ENCODE measurements at places on chromosomes 4 and X. TPM values are rescaled to one million over a fixed set of nuclear protein-coding genes. Genes with fewer than 3 reads are reported as not detected.

FAM193A gene
- total RNA-seq: 45.8 TPM

ITM2A gene
- 0.93 TPM for total RNA-seq

GRPR gene
- total RNA-seq: 0.68 TPM

UGT2B11 gene
- not detected for total RNA-seq

NALF2 gene
- total RNA-seq: 5.7 TPM

TEX11 gene
- total RNA-seq: not detected

CPLX1 gene
- total RNA-seq: 2.5 TPM

DUX4 gene
- not detected for total RNA-seq

CTAG1B gene
- not detected for total RNA-seq

C4orf36 gene
- total RNA-seq: 3.2 TPM

UPF3B gene
- total RNA-seq: 22.5 TPM

DNA sequence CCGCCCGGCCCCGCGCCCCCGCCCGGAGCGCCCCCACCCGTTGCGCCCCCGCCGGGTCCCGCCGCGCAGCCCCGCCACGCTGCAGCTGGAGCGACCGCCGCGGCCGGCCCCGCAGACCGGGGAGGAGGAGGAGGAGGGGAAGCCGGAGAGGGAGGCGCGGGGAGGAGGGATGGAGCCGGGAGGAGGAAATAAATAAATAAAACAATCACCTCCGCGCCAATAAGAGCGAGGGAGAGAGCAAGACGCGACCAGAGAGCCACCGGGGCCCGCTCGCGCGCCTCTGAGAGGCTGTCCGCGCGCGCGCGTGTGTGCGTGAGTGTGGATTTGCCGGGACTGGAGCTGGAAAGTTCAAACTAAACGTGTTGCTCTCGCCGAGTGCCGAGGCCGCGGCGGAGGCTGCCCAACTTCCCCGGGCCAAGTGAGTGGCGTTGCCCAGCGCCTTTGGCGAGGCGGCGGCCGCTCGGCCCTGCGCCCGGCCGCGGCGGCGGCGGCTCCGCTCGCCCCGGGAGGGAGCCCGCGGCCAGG lies 2184.4 kb upstream of the TENM3 start:
- H3K4me1 ChIP-seq: peaks cover 26% of the 10 kb centered on the region
- H3K27ac ChIP-seq: no peak overlapping the region
- H3K4me3 ChIP-seq: peak overlapping the region; percentile 89
- H3K36me3 ChIP-seq: no peaks in the 10 kb centered on the region

- no peak for DNase-seq
- no peaks in the 10 kb centered on the region for H3K4me1 ChIP-seq
- H3K36me3 ChIP-seq: peaks cover 17% of the 10 kb centered on the region
Measured at GRCh38 chr4:102789317-102789717, 28.5 kb upstream of the MANBA start.

GRCh38 chrX:17697191-17697590 lies 40.1 kb upstream of the SCML1 start:
- no peak for DNase-seq
- no peak overlapping the region for H3K27ac ChIP-seq
- no peaks in the 10 kb centered on the region for H3K36me3 ChIP-seq
- no peaks in the 10 kb centered on the region for H3K27me3 ChIP-seq
- no peak overlapping the region for H3K4me3 ChIP-seq

GRCh38 chr4:92129408-92129994 lies 174.3 kb upstream of the GRID2 start:
- no peak overlapping the region for H3K27ac ChIP-seq
- DNase-seq: no peak
- no peaks in the 10 kb centered on the region for H3K27me3 ChIP-seq
- H3K4me3 ChIP-seq: no peak overlapping the region

DNA sequence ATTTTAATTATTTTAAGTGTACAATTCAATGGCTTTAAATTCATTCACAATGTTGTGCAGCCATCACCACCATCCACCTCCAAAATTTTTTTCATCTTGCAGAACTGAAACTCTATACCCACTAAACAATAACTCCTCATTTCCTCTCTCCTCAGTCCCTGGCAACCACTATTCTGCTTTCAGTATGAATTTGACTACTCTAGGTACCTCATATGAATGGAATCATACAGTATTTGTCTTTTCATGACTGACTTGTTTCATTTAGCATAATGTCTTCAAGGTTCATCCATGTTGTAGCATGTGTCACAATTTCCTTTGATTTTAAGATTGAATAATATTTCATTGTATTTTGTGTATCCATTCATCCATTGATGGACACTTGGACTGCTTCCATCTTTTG lies 46.9 kb downstream of the KIF4A start:
- no peaks in the 10 kb centered on the region for H3K27me3 ChIP-seq
- H3K4me1 ChIP-seq: no peaks in the 10 kb centered on the region
- no peak for DNase-seq
- no peak overlapping the region for H3K4me3 ChIP-seq
- H3K36me3 ChIP-seq: peaks cover 5% of the 10 kb centered on the region

DNA sequence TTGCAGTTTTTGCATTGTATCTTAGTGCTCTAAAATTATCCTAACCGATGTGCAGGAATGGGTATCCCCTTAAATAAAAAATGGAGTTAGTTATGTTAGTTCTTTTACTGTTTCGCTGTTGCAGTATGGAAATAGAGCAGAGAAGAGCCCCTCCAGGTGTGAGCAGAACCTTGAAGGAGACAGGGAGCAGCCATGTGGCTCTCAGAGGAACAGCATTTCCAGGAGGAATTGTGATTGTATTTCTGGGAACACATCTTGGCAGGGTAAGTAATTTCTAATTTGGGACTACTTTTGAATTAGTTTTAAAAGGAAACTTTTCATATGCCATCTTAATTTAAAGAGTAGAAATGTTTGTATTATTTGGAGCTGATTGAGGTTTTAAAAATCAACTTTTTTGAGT lies 5.3 kb upstream of the CCDC158 start:
- H3K4me3 ChIP-seq: no peak overlapping the region
- H3K27ac ChIP-seq: no peak overlapping the region
- peaks cover 18% of the 10 kb centered on the region for H3K4me1 ChIP-seq

DNA sequence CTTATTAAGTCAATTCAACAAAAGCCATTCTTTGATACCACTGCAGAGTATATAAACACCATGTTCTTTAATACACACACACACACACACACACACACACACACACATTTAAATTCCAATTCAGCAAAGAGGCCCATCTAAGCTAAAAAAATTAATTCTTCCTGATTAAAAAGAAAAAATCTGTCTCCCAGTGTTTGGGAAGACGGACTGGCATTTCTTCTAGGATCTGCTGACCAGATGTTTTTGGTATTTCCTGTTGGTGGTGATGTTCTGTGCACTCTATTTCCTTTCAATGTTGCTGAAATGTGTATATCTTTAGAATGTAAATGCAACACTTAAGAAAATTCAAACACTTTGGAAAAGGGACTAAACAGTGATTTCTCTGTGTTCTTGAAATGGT lies 243.8 kb downstream of the THOC2 start:
- H3K36me3 ChIP-seq: no peaks in the 10 kb centered on the region
- H3K27me3 ChIP-seq: no peaks in the 10 kb centered on the region
- no peak for DNase-seq
- no peaks in the 10 kb centered on the region for H3K4me1 ChIP-seq
- no peak overlapping the region for H3K27ac ChIP-seq

GRCh38 chr4:89468602-89469001 lies 161.0 kb upstream of the GPRIN3 start:
- H3K27me3 ChIP-seq: no peaks in the 10 kb centered on the region
- H3K4me3 ChIP-seq: no peak overlapping the region
- no peaks in the 10 kb centered on the region for H3K36me3 ChIP-seq
- no peaks in the 10 kb centered on the region for H3K4me1 ChIP-seq

- H3K27ac ChIP-seq: no peak overlapping the region
- no peak overlapping the region for H3K4me3 ChIP-seq
- no peak for DNase-seq
- H3K27me3 ChIP-seq: no peaks in the 10 kb centered on the region
Measured at GRCh38 chrX:45295259-45295986, 94.7 kb upstream of the DIPK2B start.

DNA sequence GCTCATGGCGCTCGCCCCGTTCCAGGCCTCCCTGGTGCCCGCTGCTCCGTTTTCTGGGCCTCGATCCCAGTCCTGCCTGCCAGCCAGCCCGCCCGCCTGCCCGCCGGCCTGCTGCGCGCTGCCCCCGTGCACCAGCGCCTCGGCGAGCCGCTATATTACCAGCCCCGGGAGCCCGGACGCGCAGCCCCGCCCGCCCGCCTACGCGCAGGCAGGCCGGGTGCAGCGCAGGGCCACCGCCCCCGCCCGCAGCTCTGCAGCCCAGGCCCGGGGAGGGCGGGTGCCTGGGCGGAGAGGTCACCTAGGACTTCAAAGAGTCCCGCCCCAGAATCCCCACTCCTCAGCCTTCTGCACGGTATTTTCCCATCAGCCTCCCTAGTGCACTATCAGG lies at the start of gene MAOB:
Gene MAOB, minus strand, starts transcription at position 157 of the 388 bp plus-strand sequence. Its CDS starts 151 bp downstream, at position 6.
- H3K4me3 ChIP-seq: peak within 1 kb of the TSS; percentile 61
- H3K4me1 ChIP-seq: no peaks in the 10 kb centered on the region
- peaks cover 2% of the 10 kb centered on the region for H3K27me3 ChIP-seq
- no peak within 1 kb of the TSS for H3K27ac ChIP-seq
- DNase-seq: peak; percentile 8
- no peaks in the 10 kb centered on the region for H3K36me3 ChIP-seq

DNA sequence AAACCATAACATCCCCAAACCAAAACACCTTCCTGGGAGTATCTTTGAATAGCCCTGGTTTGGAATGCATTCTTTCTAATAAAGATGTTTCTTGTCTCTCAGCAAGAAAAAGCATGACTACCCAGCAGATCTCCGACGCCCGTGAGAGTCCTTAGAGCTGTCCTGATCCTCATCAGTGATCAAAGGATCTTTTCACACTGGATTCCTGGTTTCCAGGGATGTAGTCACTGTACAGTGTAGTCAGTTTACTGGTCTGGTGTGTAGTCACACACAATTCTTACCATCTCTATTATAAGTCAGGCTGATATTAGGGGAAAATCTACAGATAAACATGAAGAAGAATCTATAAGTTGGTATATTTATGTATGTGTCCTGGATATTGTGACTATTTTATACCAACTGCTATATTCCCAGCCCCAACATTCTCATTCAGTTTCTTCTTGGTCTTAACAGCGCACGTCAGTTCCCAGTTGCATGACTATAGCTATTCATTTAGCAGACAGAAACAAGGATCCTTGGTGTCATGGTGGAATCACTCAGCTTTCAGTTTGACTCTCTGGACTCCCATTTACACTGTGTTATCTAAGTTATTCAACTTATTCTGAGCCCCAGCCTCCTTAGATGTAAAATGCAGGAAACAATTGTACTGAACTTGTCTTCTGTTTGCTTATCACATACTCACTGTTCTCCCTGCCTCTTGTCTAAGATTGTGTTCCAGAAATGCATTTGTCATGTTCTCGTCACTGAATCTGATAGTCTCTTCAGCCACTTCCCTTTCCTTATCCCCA lies 68.3 kb downstream of the SLIT2 start:
- H3K36me3 ChIP-seq: no peaks in the 10 kb centered on the region
- peaks cover 44% of the 10 kb centered on the region for H3K4me1 ChIP-seq
- peak overlapping the region; percentile 31 for H3K4me3 ChIP-seq
- no peak for DNase-seq
- H3K27me3 ChIP-seq: no peaks in the 10 kb centered on the region

- H3K27me3 ChIP-seq: no peaks in the 10 kb centered on the region
- H3K4me3 ChIP-seq: no peak overlapping the region
- H3K36me3 ChIP-seq: peaks cover 45% of the 10 kb centered on the region
- no peaks in the 10 kb centered on the region for H3K4me1 ChIP-seq
Measured at GRCh38 chr4:98421111-98421510, 159.9 kb downstream of the RAP1GDS1 start.

GRCh38 chr4:138734746-138735145 lies 280.8 kb upstream of the NOCT start:
- H3K4me3 ChIP-seq: no peak overlapping the region
- no peak for DNase-seq
- H3K4me1 ChIP-seq: no peaks in the 10 kb centered on the region
- H3K36me3 ChIP-seq: no peaks in the 10 kb centered on the region
- no peaks in the 10 kb centered on the region for H3K27me3 ChIP-seq

DNA sequence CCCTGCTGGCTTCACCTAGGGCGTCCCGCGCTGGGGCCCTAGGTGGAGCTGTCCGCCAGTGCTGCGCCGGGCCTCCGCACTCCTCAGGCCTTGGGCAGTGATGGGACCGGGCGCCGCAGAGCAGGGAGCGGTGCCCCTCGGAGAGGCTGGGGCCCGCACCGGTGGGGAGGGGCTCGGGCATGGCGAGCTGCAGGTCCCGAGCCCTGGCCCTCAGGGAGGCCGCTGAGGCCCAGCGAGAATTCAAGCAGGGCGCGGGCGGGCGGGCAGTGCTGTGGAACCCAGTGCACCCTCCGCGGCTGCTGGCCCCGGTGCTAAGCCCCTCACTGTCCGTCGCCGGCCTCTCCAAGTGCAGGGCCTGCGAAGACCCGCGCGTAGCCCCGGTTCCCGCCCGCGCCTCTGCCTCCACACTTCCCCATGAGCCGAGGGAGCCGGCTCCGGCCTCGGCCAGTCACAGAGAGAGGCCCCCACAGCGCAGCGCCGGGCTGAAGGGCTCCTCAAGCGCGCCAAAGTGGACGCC lies 565.1 kb upstream of the NDST4 start:
- no peak overlapping the region for H3K27ac ChIP-seq
- H3K27me3 ChIP-seq: no peaks in the 10 kb centered on the region
- no peak overlapping the region for H3K4me3 ChIP-seq
- DNase-seq: no peak
- H3K36me3 ChIP-seq: peaks cover 3% of the 10 kb centered on the region
- H3K4me1 ChIP-seq: peaks cover 5% of the 10 kb centered on the region

- DNase-seq: no peak
- H3K27me3 ChIP-seq: no peaks in the 10 kb centered on the region
- H3K4me3 ChIP-seq: no peak overlapping the region
- peaks cover 24% of the 10 kb centered on the region for H3K4me1 ChIP-seq
- peak overlapping the region; percentile 23 for H3K27ac ChIP-seq
Measured at GRCh38 chr4:23373261-23373660, 516.6 kb downstream of the PPARGC1A start.

DNA sequence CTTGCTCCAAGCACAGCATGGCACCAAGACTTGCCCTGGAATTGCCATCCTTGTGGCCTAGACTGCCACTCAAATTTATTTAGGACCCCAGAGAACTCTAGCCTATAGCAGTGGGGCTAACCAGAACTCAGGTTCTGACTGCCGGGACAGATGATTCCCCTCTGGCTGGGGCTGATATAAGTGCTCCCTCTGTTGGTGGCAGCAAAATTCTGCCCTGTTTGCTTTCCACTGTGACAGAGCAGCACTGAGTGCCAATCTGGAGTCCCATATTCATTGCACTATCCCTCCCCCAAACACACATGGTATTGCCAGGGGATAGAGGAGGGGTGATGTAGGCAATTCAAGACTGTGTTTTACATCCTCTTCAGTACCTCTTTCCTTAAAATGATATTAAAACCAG lies 1081.9 kb downstream of the FAT4 start:
- no peak overlapping the region for H3K27ac ChIP-seq
- no peaks in the 10 kb centered on the region for H3K27me3 ChIP-seq
- no peak for DNase-seq
- no peaks in the 10 kb centered on the region for H3K36me3 ChIP-seq
- no peaks in the 10 kb centered on the region for H3K4me1 ChIP-seq
